Nucleus accumbens (tissue), 56 donors: ENCODE measurements at places on chromosomes 2 and 18.

- no peak for DNase-seq
Observed at GRCh38 chr2:37857575-37858399, 67.3 kb upstream of the RMDN2 start.

GRCh38 chr2:161426922-161427663 lies 11.0 kb downstream of the TBR1 start:
- DNase-seq, result no peak

- no peak for DNase-seq
Observed at GRCh38 chr2:85237849-85238565, 89.8 kb downstream of the TGOLN2 start.

GRCh38 chr2:215671691-215672090 lies 235.8 kb upstream of the FN1 start:
- DNase-seq, result no peak

GRCh38 chr2:175575346-175576258 lies 394.1 kb upstream of the ATP5MC3 start:
- no peak for DNase-seq

DNA sequence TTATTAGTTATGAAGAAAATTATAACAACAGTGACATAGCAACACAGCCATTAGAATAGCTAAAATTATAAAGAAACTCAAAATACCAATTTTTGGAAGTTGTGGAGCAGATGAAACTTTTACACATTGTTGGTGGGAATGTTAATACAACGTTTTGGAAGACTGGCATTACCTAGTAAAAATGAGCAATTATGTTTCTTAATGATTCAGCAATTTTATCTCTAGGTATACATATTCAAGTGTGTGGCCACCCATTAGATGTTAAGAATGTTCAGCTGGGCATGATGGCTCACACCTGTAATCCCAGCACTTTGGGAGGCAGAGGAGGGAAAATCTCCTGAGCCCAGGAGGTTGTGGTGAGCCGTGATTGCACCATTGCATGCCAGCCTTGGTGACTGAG lies 78.8 kb downstream of the INSIG2 start:
- DNase-seq, result no peak

- no peak for DNase-seq
Observed at GRCh38 chr2:24843330-24843860, 50.2 kb downstream of the CENPO start.

- no peak for DNase-seq
Observed at GRCh38 chr2:3972377-3972776, 269.0 kb downstream of the DCDC2C start.
